ENCODE measurements at places on chromosomes 4 and X.

DNA sequence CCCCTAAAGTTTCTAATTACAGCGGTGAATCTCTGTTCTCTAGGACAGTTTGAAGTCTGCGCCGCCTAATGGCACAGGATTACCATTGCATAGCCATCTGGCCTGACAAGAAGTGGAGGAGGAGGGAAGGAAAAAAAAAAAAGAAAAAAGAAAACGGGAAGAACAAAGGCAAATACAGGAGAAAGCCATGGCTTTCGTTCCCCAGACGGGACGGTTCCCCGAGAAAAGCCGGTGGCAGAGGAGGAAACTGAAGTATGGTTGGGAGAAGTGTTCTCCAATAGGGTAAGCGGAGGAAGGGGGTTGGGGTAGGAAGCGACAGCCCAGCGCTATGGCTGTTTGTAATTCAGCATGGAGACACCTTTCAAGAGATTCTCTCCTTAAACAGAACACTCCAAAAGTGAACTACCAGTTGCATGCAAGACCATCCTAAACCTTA, 80.8 kb downstream of the HMGN5 start:
- peak; percentile 7 for DNase-seq

DNA sequence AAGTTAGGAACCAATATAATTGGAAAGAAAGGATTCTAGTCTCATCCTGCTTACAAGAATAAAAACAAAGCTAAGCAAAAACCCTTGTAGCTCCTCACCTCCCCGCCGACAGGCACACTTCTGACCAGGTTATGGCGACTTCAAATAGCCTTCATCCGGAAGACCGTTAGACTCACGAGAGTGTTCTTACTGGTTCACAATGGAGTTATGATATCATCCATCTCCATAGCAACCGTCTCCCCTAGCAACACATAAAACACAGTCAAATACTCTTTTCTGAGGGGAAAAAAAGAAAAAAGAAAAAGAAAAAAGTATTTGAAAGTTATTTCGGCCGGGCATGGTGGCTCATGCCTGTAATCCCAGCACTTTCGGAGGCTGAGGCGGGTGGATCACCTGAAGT, at the start of gene IL13RA2:
Gene IL13RA2, minus strand, starts transcription at position 162 of the 400 bp plus-strand sequence. CDS start 347 bp downstream, outside the sequence.
- DNase-seq: no peak

- no peak for DNase-seq
Observed at GRCh38 chr4:117610706-117611308, 423.5 kb upstream of the NDST3 start.

DNA sequence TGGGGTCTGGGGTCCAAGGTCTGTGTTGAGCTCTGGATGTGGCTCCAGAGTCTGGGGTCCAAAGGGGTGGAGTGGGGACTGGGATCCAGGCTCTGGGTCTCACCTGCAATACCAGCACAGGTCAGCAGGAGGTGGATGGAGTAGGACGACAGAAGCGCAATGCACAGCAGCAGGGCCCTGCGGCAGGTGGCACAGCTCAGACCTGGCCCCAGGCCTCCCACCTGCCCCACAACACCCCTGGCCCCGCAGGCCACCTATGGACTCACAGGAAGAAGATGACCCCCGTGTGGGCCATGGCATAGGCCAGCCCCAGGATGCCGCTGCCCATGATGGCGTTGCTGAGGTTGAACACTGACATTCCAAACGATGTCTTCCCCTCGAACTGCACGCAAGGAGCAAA, 3.4 kb downstream of the SLC38A5 start:
- DNase-seq: peak; percentile 77

GRCh38 chr4:112183252-112183651, 38.0 kb downstream of the FAM241A start:
- no peak for DNase-seq

DNA sequence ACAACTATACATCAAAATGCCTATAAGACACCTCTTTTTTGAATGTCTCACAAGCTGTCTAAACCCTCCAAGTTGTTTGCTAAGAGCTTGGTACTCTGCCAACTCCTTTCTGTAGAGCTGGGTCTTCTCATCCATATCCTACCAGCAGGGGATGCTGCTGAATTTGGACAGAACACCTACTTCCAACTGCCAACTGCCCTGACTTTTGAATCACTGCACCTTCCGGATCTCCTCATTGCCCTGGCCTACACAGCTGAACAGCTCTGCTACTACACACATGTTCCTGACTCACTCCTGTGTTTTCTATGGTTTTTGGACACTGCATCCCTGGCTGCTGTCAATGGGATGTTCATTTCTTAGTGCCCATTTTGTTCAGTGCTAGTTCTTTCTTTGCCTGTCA, 18.7 kb downstream of the FAM184B start:
- no peak for DNase-seq

- no peak for DNase-seq
Observed at GRCh38 chrX:54994668-54995351, 822 bp upstream of the PFKFB1 start.

DNA sequence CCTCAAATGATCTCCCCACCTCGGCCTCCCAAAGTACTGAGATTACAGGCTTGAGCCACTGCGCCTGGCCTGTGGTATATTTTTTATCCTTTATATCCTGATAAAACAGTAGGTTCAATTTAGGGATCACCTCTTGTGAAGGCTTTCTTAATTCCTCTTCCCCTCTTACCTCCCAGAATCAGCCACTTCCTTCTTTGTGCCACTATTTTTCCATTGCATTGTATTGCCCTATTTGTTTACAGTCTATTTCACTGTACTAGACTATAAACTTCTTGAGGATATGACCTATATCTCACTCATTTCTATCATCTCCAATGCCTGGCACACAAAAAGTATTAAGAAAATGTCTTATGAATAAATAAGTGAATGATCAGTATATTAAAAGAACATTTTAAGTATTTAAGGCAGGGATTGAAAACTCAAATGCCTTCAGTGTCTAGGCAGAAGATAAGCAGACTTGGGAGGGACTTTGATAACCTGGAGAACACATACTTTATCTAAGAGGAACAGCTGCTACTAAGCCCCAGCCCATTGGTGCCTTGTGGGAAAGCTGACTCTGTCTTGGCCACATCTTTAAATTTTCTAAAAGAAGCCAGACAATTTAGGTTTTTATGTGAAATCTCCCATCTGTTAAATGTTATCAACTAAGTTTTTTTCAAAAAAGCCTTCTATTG, 82.3 kb upstream of the OGT start:
- no peak for DNase-seq

DNA sequence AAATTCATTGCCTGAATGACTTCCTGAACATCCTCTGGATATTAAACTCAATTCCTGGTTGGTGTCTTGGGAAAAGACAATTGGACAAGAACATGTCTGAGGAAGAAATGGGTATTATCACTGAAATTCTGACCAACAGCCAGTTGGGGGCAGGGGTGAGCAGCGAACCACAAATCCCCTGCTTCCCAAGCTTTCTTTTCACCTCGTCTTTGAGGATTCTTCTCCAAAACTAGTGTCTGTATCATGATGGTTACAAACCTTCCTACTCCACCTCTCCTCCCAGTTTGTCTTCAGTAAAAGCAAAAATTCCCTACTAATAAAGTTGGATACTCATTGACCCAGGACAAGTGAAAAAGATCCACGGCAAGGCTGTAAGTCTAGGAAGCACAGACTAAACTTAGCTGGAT, 48.3 kb upstream of the WDR1 start:
- peak; percentile 67 for DNase-seq

DNA sequence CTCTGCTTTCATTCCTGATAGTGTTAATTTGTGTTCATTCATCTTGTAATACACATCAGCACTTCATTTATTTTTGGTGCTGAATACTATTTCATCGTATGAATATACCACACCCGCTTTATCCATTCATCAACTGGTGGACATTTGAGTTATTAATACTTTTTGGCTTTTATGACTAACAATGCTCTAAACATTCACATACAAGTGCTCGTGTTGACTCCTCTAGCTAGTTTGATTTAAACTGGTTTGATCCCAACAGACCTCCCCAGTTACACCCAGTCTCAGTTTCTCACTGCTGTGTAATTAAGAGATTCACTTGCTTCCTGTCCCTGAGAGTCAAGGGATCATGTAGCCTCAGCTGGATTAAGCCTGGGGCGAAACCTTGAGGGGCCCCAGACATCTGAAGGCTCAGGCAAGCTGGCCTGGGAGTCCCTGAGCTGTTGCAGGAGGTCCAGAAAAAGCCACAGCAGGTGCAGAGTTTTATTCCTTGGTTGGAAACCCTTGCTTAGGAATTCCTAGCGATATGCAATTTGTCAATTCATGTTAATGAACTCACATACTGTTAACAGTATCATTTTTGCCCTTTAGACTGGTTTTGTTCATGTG, 52.8 kb upstream of the CLDN24 start:
- no peak for DNase-seq

DNA sequence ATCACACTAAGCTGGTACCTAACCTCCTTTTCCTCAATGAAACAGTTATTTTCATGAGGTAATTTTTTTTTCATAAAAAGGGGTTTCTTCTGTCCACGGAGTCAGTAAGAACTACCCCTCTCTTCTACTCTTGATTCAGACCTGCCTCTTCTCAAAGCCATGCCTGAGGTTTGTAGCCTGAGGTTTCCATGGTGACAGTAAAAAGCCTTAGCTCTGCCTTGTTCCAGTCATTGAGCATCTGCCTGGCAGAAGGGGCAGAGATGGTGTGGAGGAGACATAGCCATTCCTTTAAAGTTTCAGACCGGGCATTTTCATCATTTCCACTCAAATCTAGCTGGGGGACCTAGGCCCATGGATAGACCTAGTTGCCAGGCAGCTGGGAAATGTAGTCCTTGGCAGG, 135.5 kb downstream of the REPS2 start:
- no peak for DNase-seq

DNA sequence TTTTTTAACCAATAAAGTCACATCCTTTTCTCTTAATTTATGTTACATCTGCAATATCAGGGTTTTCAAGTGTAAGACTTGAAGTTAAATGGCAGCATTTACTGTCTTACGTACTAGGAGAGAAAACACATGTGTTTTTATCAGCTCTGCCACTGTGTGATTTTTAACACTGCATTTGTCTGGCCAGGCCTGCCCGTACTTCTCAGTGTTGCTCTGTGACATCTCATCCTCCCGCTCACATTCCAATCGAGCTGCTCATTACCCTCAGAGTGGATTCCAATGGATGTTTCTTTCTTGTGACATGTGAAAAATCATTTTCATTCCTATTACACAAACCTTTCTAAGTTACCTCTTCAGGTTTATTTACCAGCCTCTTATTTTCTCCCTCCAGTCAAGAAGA, 420.3 kb downstream of the FAT4 start:
- no peak for DNase-seq

GRCh38 chr4:183599284-183599683, 59.7 kb downstream of the RWDD4 start:
- no peak for DNase-seq

DNA sequence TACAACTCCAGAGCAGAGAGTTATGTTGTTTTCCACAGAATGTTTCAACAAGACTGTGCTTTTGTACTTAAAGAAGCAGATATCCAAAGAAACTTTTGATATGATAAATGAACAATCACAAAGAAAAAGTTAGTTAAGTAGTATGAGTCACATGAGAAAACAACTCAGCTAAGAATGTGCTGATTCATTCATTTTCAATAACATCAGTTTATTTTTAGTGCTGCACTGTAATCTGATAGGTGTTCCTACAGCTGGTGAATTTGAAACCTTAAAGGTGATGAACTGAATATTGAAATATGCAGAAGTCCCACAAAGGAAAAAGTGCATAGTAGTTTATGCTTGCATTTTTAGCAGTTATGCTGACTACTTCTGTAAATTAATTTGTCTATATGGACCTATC, 180.3 kb upstream of the TENM3 start:
- no peak for DNase-seq

DNA sequence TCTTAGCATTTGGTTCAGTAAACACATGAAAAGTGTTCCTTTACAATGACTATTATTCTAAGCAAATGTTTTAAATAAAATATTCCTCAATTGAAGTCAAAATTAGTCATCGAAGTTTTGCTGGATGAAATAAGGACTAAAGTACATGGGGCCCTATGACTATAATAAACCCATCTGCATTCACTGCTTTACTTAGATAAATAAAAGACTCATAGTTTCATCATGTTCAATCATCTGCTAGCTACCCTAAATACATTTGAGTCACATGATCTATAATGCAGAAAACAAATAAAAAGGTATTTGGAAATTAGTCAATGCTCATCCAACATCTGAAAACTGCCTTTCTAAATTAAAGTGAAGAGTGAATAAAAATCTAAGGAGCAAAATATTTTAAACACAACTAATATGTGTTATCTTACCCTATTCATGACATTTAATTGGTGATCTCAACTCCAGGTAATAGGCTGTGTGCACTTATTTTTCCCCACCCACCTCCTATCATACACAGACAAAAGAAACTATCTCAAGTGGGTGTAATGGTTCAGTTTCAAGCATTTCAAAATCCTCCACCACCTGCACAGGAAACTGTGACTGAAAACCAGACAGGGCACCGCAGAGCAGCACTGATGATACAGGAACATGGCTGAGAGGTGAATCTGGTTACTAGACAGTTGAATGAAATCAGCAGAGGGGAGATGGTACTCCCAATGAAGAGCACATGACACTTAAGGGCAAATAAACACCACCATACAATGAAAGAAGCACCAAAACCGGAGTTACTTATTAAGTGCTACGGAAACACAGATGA, 78.6 kb downstream of the CAMK2D start:
- DNase-seq: no peak

- peak; percentile 90 for DNase-seq
Observed at GRCh38 chrX:123961268-123962005, at the start of gene STAG2. Gene STAG2 (plus strand): TSS chrX:123961706. CDS start chrX:124022628, 60,922 bp downstream.

- no peak for DNase-seq
Observed at GRCh38 chr4:60930866-60931265, 269.3 kb upstream of the ADGRL3 start.

GRCh38 chr4:8297141-8297601, 27.6 kb downstream of the HTRA3 start:
- DNase-seq: no peak

DNA sequence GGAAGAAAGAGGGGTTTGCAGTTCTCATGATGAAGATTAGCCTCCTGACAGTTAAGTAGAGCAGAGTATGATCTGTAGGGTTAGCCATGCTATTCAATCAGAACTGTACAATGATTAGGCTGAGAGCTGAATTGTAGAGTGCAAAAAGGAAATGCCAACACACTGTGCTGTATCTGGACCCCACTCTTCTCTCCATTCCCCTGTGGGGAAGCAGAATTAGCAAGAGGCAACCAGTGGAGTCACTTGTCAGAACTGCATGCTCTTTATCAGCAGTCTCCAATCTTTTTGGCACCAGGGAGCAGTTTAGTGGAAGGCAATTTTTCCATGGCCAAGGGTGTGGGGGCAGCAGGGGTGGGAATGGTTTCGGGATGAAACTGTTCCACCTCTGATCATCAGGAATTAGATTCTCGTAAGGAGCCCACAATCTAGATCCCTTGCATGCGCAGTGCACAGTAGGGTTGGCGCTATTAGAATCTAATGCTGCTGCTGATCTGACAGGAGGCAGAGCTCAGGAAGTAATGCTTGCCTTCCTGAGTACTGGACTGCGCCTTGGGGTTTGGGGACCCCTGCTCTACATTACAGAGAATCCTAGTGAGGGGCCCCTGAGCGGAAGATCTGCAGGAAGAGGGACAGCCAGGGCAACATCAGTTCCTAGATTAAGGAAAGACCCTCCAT, 19.4 kb downstream of the TBC1D9 start:
- DNase-seq: no peak

DNA sequence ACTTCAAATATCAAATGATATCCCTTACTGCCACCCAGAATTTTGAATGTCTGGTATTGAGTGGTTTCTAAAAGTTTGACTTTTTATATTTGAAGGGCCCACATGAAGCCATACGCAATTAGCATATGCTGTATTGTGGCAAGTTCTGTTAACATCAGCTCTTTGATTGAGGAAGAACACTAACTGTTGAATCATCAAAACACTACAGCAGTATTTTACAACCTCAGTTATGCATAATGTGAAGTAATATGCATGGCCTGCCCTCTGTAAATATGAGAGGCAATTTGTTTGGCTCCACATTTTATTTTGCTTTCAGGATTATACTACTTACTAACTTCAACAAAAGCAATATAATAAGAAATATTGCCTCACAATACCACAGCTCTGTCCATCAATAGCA, 62.2 kb upstream of the DMD start:
- DNase-seq: no peak

Measured in H7 (cell line).